ENCODE measurements at places on chromosomes 3 and 15. TPM values are rescaled to one million over a fixed set of nuclear protein-coding genes. Genes with fewer than 3 reads are reported as not detected.

DZIP1L gene
- 1.1 TPM for total RNA-seq

GOLGA8S gene
- total RNA-seq = not detected

TBC1D23 gene
- 45.1 TPM for total RNA-seq

HDDC3 gene
- total RNA-seq = 20.4 TPM

ATP13A5 gene
- total RNA-seq = not detected

ADAMTS9 gene
- 13.4 TPM for total RNA-seq

GOLGA8T gene
- not detected for total RNA-seq

LRTM1 gene
- total RNA-seq = not detected

CCDC33 gene
- not detected for total RNA-seq

TFG gene
- 60.8 TPM for total RNA-seq

- no peak for DNase-seq
- H3K4me3 ChIP-seq = peak overlapping the region; percentile 66
- peaks cover 91% of the 10 kb centered on the region for H3K27me3 ChIP-seq
- peaks cover 11% of the 10 kb centered on the region for H3K4me1 ChIP-seq
- H3K27ac ChIP-seq = no peak overlapping the region
Observed at GRCh38 chr3:128485282-128486204, 7.5 kb downstream of the GATA2 start.

- peak overlapping the region; percentile 86 for H3K27ac ChIP-seq
- peaks cover 20% of the 10 kb centered on the region for H3K4me1 ChIP-seq
- no peak for DNase-seq
- H3K36me3 ChIP-seq = no peaks in the 10 kb centered on the region
Observed at GRCh38 chr3:12994357-12994606, 78.9 kb downstream of the IQSEC1 start.

DNA sequence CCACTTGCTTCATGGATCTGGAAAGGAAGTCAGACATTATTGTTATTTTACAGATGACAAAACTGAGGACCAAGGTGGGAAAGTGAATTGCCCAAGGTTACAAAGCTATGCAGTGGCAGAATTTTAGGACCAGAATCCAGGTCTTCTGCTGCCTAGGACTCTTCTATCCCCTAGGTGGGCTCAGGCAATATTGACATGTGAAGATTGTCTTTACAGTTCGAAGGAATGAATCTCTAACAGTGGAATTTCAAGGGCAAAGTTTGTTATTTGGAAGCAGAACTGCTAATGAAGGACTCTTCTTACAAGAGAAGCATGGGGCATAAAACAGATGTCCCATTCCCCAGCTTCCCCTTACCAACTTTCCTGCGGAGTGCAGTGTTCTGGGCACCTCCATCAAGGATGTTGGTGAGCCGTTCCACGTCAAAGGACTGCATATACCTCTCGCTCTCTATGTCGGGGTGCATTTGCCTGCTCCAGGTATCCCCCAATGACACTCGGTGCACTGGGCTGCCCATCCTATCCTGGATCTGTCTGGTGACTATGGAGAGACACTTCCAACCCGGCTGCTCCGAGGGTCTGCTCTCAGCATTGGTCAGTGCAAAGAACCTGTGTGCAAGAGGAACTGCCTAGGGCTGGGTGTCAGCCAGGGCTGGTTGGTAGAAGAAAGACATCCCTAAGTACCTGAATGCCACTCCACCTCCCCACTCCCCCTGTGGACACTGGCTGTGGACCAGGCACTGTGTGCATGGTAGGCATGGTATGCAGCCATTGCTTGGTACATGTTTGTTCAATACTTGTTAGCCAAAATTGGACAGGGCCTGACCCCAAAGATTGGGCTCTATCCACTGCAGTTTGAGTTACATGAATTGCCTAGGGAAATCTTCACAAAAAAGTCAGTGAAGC is 2.1 kb downstream of the ACOX2 start:
- no peaks in the 10 kb centered on the region for H3K27me3 ChIP-seq
- H3K4me3 ChIP-seq = no peak overlapping the region
- H3K4me1 ChIP-seq = peaks cover 16% of the 10 kb centered on the region
- no peak overlapping the region for H3K27ac ChIP-seq
- no peak for DNase-seq

- no peak for DNase-seq
- no peak overlapping the region for H3K4me3 ChIP-seq
- H3K27me3 ChIP-seq = no peaks in the 10 kb centered on the region
- H3K36me3 ChIP-seq = peaks cover 38% of the 10 kb centered on the region
Observed at GRCh38 chr15:57235873-57236272, 140.4 kb upstream of the CGNL1 start.

GRCh38 chr3:77541203-77541922 is 501.5 kb downstream of the ROBO2 start:
- no peak for DNase-seq
- no peaks in the 10 kb centered on the region for H3K27me3 ChIP-seq
- H3K4me3 ChIP-seq = no peak overlapping the region
- no peak overlapping the region for H3K27ac ChIP-seq
- H3K4me1 ChIP-seq = no peaks in the 10 kb centered on the region
- H3K36me3 ChIP-seq = no peaks in the 10 kb centered on the region

GRCh38 chr3:195903950-195904290 is 4.4 kb downstream of the TNK2 start:
- peak; percentile 23 for DNase-seq
- peaks cover 77% of the 10 kb centered on the region for H3K4me1 ChIP-seq
- H3K27me3 ChIP-seq = no peaks in the 10 kb centered on the region
- H3K4me3 ChIP-seq = peak overlapping the region; percentile 74

DNA sequence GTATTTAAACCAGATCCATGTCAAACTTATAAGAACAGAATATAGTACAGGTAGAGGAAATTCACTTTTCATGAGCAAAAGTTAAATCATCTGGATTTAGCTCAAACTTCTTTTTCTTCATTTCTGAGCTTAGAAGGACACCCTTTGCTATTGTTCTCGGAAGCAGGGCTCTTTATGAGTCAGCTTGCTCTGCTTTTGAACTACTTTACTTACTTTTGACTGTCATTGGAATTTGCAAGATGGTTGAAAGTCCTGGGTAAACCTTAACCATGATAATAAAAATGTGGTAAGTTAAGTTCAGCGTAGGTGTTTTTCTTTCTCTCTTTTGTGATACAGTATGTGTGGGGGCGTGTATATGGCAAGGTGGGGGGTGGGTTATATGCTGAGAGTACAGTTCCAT is 312.7 kb upstream of the DPH6 start:
- no peak for DNase-seq
- no peaks in the 10 kb centered on the region for H3K36me3 ChIP-seq
- H3K27me3 ChIP-seq = no peaks in the 10 kb centered on the region
- peaks cover 2% of the 10 kb centered on the region for H3K4me1 ChIP-seq
- no peak overlapping the region for H3K4me3 ChIP-seq

- no peak overlapping the region for H3K27ac ChIP-seq
- no peak overlapping the region for H3K4me3 ChIP-seq
- H3K4me1 ChIP-seq = no peaks in the 10 kb centered on the region
- H3K27me3 ChIP-seq = no peaks in the 10 kb centered on the region
- no peaks in the 10 kb centered on the region for H3K36me3 ChIP-seq
- no peak for DNase-seq
Observed at GRCh38 chr3:76405196-76405595, 619.8 kb upstream of the ZNF717 start.

- H3K36me3 ChIP-seq = peaks cover 16% of the 10 kb centered on the region
- peak overlapping the region; percentile 39 for H3K27ac ChIP-seq
Observed at GRCh38 chr15:51874751-51875644, 45.5 kb downstream of the TMOD3 start.

DNA sequence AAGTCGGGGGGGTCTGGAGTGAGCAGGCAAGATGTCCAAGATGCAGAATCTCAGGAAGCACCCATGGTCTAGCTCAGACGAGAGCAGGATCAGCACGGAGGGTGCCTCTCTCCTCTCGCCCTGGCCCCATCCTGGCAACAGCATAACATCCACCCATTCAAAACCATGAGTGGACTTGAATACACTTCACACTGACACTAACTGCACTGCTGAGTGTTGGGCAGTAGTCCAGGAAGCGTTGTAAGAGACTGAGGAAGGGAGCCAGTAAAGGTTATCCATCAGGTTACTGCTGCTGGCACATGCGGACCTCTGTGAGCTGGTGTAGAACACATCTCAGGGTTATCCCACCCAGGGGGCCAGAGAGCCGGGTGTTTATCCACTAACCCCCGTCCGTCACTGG is 131.0 kb upstream of the TOPAZ1 start:
- no peak overlapping the region for H3K27ac ChIP-seq
- H3K36me3 ChIP-seq = no peaks in the 10 kb centered on the region
- H3K4me1 ChIP-seq = no peaks in the 10 kb centered on the region
- H3K4me3 ChIP-seq = no peak overlapping the region
- DNase-seq = no peak
- no peaks in the 10 kb centered on the region for H3K27me3 ChIP-seq

- peak overlapping the region; percentile 74 for H3K27ac ChIP-seq
- H3K4me1 ChIP-seq = peaks cover 31% of the 10 kb centered on the region
- H3K36me3 ChIP-seq = no peaks in the 10 kb centered on the region
- no peak overlapping the region for H3K4me3 ChIP-seq
Observed at GRCh38 chr3:37032961-37033360, 39.6 kb downstream of the MLH1 start.

DNA sequence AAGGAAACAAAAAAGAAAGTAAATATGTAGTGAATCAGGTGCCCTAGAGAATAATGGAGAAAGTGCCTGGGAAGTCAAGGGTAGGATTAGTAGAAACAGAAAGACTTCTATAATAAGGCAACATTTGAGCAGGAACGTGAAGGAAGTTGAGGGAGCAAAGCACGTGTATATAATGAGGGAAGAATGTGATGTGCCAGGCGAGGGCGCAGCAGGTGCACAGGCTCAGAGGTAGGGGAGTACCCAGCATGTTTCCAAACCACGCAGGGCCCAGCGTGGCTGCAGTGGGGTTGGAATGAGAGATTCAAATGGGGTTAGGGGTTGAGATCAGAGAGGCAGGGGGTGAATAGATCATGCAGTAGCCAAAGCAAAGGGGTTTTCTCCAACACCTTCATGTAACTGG is 91.9 kb upstream of the VGLL4 start:
- DNase-seq = no peak
- H3K36me3 ChIP-seq = no peaks in the 10 kb centered on the region

GRCh38 chr3:113717818-113718217 is 21.4 kb upstream of the USF3 start:
- H3K27me3 ChIP-seq = no peaks in the 10 kb centered on the region
- no peak for DNase-seq
- no peak overlapping the region for H3K4me3 ChIP-seq

DNA sequence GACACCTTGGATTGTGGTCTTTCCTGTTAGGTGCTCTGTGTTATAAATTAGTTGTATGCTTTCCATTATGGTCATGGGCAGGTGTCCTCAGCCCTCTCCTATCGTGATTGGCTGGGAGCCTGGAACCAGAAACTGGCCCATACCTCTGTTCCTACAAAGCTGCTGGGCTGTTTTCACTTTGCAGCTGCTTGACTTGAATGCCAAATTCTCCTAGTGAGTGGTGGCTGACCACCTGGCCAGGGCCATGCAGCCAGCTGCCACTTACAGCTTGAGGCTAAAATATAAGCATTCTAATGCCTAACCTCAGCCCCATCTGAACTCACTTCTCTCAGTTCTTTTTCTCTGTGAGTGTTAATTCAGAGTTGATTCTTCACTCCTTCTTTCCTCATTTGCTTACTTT is 239.3 kb upstream of the GBE1 start:
- H3K4me3 ChIP-seq = no peak overlapping the region
- H3K36me3 ChIP-seq = no peaks in the 10 kb centered on the region
- no peak overlapping the region for H3K27ac ChIP-seq
- peaks cover 16% of the 10 kb centered on the region for H3K4me1 ChIP-seq
- peak; percentile 31 for DNase-seq
- H3K27me3 ChIP-seq = no peaks in the 10 kb centered on the region

GRCh38 chr3:58062472-58062871 is 54.2 kb downstream of the FLNB start:
- DNase-seq = no peak
- H3K27ac ChIP-seq = peak overlapping the region; percentile 11
- no peaks in the 10 kb centered on the region for H3K27me3 ChIP-seq
- H3K36me3 ChIP-seq = no peaks in the 10 kb centered on the region
- peaks cover 9% of the 10 kb centered on the region for H3K4me1 ChIP-seq

GRCh38 chr3:174363256-174363655 is 495.9 kb upstream of the NAALADL2 start:
- DNase-seq = no peak
- no peaks in the 10 kb centered on the region for H3K36me3 ChIP-seq
- H3K4me3 ChIP-seq = no peak overlapping the region

Data from gastrocnemius medialis (tissue), 4 donors.